Activated CD4-positive, alpha-beta T cell treated with anti-CD3 and anti-CD28 coated beads, Interleukin-2, amount 10 ng/mL, durations not matched to agents 7 days and 5 days (primary cell): ENCODE measurements at places on chromosomes 12 and 14. TPM values are rescaled to one million over a fixed set of nuclear protein-coding genes. Genes with fewer than 3 reads are reported as not detected.

DNA sequence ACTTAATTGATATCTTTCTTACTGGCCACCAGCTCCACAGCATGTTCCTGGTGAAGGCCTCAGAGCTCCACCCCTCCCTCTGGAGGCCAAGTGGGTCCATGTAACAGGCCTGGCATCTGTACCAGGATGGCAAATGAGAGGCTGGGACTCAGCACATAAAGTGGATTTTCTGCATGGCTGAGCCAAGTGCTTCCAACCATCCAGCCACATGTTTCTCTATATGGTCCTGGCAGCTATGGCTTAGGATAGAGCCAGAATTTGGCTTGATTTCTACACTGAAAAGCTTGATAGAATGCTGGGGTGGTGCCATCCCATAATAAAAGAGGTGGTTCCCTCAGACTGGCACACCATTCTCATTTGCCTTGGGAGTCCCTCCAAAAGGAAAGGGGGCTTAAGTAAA lies 94.1 kb downstream of the PAX9 start:
- no peak for DNase-seq
- no peak overlapping the region for H3K27ac ChIP-seq
- no peaks in the 10 kb centered on the region for H3K4me1 ChIP-seq
- no peak overlapping the region for H3K4me3 ChIP-seq
- H3K27me3 ChIP-seq = no peaks in the 10 kb centered on the region

DNA sequence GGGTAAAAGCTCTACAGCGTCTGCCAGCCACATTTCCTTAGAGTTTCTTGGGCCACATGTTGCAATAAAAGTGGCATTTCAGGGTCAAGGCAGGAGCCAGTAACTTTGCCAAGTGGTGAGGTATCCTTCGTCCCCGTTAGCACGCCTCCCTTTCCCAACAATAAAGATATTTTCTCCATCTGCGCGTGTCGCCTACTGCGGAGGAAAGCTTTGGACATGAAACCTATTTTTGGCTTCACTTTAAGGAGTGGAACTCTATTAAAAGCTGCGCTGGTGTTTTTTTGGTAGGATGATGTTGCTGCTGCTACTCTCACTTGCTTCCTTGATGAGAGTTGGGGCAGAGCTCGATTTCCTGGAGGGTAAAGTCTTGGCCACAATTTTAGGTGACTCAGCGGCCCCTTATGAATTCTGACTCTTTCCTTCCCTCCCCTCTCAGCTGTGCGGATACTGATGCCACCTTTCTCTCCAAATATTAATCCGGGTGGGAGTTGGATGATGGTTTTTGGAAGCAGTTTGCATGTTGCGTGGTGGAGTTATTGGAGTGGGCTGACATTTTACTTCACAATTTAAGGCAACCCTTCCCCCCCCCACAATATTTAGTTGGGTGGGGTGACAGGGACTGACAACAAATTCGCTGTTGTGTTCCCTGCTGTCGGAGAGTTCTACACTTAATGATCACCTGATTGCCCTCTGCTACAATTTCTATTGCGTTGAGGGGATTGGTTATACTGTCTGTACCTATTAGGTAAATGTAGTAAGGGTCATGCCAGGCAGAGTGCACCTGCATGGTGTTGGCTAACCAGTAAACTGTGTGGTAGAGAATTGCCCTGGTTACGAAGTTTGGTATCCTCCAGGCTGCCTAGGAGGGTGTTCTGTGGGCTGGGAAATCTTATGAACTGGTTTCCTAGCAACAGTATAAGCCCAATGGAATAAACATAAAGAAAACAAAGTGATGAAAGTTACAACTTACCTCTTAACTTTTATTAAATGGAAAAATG lies 1.1 kb downstream of the CCDC91 start:
- H3K36me3 ChIP-seq = peaks cover 42% of the 10 kb centered on the region
- peak overlapping the region; percentile 93 for H3K4me3 ChIP-seq
- H3K27me3 ChIP-seq = no peaks in the 10 kb centered on the region
- DNase-seq = peak; percentile 16

DNA sequence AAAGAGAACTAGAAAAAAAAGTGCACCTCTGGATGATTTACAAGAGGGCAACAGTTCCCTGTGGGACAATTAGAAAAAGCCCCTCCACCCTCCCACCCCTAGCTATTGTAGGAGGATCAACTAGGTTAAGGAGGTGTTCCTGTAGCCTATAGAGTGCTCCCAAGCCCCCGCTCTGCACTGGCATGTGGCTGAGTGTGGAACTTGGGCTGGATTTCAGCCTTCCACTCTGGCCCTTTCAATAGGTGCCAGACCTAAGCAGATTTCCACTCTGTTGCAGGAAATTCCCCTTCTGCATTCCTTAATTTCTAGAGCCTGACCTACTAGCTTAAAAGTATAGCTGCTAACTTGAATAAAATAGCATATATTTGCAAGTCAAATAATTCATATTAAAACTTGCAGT lies 2.8 kb downstream of the NFATC4 start:
- peaks cover 17% of the 10 kb centered on the region for H3K4me1 ChIP-seq
- no peak for DNase-seq
- peaks cover under 1% of the 10 kb centered on the region for H3K36me3 ChIP-seq
- H3K4me3 ChIP-seq = no peak overlapping the region
- H3K27me3 ChIP-seq = peaks cover 29% of the 10 kb centered on the region

DNA sequence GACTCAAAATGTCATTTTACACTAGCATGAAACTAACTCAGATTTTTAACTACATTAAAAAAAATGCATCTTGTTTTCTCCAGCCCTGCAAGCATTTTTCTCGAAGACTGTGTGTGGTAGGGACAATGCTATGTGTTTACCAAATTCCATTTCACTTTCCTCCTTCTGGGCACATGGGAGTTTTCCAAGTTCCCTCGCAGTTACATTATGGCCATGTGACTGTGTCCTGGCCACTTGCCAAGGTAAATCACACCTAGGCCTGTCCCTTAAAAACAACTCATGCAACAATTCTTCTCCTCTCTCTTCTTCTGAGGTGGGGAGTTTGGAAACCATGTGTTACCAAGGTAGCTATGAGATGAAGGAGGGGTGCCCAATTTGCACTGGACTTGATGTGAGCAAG lies 108.7 kb downstream of the SYT10 start:
- H3K4me3 ChIP-seq = no peak overlapping the region
- no peaks in the 10 kb centered on the region for H3K4me1 ChIP-seq
- no peak overlapping the region for H3K27ac ChIP-seq
- no peaks in the 10 kb centered on the region for H3K36me3 ChIP-seq
- DNase-seq = no peak

DNA sequence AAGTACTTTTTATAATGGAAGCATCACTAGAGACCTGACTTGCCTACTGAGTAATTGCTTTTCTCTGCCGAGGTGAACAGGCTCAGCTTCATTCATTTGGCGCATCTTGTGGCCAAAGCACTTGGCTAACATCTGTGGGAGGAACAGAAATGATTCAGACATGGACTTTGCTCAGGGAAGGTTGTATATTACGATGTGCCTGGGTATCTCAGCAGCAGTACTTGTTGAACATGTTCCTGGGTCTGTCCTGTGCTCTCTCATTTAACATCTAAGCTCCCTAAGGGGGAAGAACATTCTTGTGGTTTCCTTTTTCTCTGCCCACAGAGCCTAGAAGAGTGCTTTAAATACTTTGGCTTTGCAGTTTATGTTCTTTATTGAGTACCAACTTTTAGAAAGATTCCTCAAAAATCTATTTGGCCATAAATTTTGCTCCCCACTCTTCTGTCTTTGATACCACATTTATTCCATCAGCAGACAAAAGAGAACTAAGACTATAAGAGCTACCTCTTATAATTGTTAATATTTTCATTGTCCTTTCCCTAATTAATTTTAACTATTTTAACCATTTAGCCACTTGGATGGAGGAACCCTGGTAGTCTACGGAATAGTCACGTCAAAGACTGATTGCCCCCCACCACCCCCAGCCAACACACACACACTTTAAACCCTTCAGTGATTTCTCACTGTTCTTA lies 101.2 kb upstream of the EGLN3 start:
- H3K4me3 ChIP-seq = peak overlapping the region; percentile 24
- peaks cover 47% of the 10 kb centered on the region for H3K36me3 ChIP-seq
- H3K27ac ChIP-seq = peak overlapping the region; percentile 77
- peaks cover 23% of the 10 kb centered on the region for H3K27me3 ChIP-seq

DNA sequence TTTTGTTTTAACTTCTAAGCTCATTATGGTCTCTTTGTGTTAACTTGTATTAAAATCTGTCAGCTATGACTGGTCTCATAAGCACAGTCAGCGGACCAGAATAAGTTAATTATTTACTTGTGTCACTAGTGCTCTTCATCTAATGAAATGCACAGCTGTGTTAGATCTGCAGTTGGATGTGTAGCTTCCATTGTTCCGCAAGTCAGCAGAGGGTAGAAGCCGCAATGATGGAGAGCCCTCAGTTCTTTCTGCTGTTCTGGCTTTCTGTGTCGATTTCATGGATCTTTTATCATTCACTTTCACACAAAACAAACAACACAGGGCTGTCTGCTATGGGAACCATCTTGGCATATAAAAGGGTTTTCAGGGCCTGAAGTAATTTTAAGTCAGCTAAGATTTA lies 89.3 kb upstream of the RFX4 start:
- peaks cover 6% of the 10 kb centered on the region for H3K4me1 ChIP-seq
- no peak overlapping the region for H3K27ac ChIP-seq
- no peak for DNase-seq
- H3K36me3 ChIP-seq = peaks cover 4% of the 10 kb centered on the region

- H3K36me3 ChIP-seq = peaks cover 84% of the 10 kb centered on the region
- peaks cover 56% of the 10 kb centered on the region for H3K4me1 ChIP-seq
- H3K4me3 ChIP-seq = peak overlapping the region; percentile 84
- no peaks in the 10 kb centered on the region for H3K27me3 ChIP-seq
Observed at GRCh38 chr12:9673404-9674225, 4.1 kb downstream of the CLEC2D start.

DNA sequence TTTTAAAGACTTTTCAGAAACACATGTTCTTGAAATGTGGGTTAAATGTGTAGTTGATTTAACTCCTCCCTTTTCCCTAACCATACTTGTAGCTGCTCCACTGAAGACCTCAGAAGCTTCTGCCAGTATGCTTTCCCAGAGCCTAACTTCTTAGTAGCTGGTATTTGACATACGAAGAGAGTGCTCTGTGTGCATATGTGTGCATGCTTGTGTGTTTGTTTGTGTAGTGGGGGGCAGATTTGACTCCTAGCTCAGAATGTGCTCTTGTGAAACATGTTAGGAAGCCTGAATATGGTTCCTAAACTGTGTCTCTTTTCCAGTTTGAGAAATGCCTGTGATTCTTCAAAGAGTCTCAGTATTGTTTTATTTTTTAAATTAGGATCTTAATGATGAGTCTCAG lies 420.4 kb downstream of the PCNX1 start:
- no peak overlapping the region for H3K27ac ChIP-seq
- H3K27me3 ChIP-seq = no peaks in the 10 kb centered on the region
- peaks cover 76% of the 10 kb centered on the region for H3K4me1 ChIP-seq

The SLC6A15 gene
- not detected for total RNA-seq
